Foreskin fibroblast (primary cell): ENCODE measurements at places on chromosomes 1 and 21.

- DNase-seq, result no peak
Measured at GRCh38 chr1:198630863-198631262, 8.0 kb upstream of the PTPRC start.

- DNase-seq, result no peak
Measured at GRCh38 chr1:221343607-221344006, 398.3 kb downstream of the DUSP10 start.

- no peak for DNase-seq
Measured at GRCh38 chr1:200275415-200275814, 134.4 kb downstream of the ZNF281 start.

DNA sequence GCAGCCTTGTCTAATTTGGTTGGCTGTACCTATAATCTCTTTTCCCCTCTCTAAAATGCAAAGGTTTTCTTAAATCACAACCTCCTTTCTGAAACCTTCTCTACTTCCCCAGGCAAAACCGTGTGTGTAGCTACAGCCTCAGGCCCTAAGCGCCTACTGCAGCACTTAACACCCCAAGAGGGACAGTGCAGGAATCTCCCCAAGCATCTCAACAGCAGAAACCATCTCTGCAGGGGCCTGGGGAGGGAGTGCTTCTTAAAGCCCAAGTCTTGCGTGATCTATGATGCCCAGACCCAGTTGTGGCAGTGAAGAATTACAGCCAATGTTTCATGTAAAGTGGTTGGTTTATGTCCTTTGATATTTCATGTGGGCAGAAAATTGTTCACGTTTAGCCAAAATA lies 159.3 kb downstream of the DSCAM start:
- no peak for DNase-seq

GRCh38 chr1:113146242-113147072 lies 73.5 kb downstream of the LRIG2 start:
- DNase-seq, result no peak

DNA sequence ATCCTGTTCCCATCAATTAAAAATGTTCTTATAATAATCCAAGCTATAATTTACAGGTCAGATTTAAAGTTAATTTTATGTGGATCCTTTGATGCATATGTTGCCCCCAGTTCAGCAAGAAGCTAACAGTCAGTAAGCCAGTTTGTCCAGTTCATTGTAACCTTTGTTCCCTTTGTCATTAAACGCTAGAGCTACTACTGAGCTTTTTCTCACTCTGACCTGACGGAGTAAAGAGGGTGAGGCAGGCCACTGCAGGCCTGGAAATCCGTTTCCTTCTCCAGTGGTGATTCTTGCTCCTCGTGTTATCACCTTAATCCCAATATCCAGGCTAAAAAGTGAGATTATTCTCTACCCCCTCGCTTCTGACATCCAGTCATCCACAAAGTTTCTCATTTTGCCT lies 10.2 kb downstream of the YBX1 start:
- no peak for DNase-seq

- no peak for DNase-seq
Measured at GRCh38 chr21:20944139-20944538, 54.1 kb upstream of the NCAM2 start.

- no peak for DNase-seq
Measured at GRCh38 chr21:17789656-17790055, 29.5 kb downstream of the C21orf91 start.

DNA sequence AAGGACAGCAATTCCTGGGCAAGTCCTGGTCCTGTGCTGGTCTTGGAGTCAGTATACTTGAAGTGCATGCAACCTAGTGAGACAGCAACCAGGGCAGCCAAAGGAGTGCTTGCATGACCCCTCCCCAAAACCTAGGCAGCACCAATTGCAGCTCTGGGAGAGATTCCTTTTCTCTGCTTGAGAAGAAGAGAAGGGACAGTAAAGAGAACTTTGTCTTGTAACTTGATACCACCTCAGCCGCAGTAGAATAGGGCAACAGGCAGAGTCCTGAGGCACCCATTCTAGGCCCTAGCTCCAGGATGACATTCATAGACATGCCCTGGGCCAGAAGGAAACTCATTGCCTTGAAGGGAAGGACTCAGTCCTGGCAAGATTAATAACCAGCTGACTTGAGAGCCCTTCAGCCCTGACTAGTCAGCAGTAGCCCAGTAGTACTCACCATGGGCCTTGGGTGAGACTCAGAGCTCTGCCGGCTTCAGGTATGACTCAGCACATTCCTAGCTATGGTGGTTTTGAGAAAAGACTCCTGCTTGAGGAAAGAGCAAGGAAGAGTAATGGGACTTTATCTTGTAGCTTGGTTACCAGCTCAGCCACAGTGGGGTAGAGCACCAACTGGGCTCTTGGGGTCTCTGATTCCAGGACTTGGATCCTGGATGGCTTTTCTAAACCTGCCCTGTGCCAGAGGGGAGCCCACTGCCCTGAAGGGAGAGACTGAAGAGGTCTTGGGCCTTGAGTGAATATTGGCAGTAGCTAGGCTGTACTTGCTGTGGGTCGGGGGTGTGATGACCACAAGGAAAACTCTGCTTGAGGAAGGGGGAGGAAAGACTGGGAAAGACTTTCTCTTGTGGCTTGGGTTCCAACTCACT lies 51.7 kb upstream of the ACADM start:
- DNase-seq, result peak; percentile 58

DNA sequence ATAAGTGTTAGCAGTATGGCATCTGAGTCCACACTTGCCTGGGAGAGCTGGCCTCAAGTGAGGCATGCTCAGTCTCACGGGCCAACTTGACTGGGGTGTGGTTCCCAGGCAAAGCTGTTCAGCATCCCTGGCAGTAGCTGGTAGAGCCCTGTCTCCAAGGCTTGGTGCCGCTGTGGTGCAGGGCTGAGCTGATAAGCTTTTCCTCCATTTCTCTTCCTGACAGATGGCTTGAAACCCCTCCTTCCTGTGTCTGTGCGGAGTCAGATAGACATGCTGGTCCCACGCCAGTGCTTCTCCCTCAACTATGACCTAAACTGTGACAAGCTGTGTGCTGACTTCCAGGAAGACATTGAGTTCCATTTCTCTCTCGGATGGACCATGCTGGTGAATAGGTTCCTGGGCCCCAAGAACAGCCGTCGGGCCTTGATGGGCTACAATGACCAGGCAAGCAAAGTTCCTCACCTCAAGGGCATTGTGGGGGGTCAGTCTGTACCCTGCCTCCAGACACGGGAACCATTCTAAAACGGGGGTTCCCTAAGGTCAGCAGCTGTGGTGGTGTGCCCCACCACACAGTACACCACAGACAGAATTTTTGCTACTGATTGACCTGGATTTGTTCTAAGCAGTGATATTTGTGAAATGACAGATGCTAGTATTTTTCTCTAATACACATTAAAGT lies 13.7 kb upstream of the MIIP start:
- no peak for DNase-seq

DNA sequence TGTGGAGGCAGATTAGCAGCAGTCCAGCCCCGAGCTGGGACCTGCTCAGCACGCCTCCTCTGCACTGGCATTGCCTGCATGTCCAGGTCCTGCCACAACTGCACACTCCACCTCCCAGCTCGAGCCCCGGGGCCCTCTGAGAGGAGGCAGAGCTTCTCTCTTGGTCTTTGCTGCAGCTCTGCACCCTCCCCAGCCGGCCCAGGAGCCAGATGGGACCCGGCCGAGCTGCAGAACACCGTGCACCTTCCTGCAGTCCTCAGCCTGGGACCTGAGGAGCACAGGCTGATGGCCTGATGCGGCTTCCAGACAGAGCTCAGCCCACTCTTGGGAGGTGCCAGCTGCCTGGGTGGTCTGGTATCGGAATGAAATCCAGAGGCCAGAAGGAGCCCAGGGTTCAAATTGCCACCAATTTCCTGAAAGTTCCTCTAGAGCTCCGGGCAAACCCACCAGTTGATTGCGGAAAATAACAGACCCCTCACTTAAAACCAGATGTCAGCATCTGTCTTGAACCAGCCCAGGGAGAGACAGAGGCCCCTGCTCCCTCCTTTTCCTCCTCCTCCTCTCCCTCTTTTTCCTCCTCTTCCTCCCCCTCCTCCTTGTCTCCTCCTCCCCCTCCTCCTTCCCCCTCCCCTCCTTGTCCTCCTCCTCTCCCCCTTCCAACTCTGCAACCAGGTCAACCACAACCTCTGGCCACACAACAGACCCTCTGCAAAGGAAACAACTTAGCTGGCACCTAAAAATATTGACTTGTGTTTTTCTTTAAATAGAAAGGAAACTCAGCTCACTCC lies 10.6 kb upstream of the SPSB1 start:
- peak; percentile 55 for DNase-seq

- DNase-seq, result peak; percentile 47
Measured at GRCh38 chr1:235918032-235918431, 51.3 kb upstream of the LYST start.

DNA sequence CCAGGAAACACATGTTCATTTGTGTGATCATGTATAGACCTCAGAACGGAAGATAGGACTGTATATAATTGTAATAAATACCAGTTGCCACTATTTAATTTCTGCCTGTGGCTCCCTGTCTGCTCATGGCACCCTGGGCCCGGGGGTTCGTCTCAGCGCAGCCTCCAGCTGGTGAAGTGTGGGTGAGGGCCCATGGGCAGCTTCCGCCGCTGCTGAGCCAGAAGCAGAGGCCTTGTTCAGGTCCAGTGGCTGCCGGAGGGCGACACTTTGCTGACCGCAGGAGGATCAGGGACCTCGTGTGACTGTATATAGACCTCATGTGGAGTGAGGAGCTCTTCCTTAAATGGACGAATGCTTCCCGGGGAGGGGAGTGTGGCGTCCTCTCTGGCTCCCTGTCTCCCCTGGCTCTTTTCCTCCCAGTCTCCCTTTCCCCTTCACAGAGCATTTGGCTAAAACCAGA lies 155.9 kb downstream of the PEX14 start:
- no peak for DNase-seq

- DNase-seq, result no peak
Measured at GRCh38 chr1:39952359-39953110, 2.4 kb upstream of the MFSD2A start.
